Stimulated activated CD8-positive, alpha-beta memory T cell treated with anti-CD3 and anti-CD28 coated beads, Interleukin-2, amount 100 ng/mL, for 1 hour (primary cell): ENCODE measurements at places on chromosomes 11 and 22.

- no peak for DNase-seq
Measured at GRCh38 chr22:17576470-17576869, 13.2 kb downstream of the SLC25A18 start.

GRCh38 chr22:46368871-46369715 is 33.6 kb downstream of the TRMU start:
- no peak for DNase-seq

DNA sequence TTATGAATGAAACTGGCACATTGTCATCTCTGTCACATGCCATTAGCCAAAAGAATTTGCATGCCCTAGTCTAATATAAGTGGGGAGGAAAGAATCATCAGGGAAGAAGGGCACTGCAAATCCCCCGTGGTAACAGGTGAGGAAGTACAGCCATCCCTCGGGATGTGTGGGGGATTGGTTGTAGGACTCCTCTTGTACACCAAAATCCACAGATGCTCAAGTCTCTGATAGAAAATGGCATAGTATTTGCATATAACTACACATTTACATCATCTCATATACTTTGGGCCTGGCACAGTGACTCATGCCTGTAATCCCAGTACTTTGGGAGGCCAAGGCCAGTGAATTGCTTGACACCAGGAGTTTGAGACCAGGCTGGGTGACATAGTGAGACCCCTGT is 109.7 kb downstream of the HIPK3 start:
- DNase-seq: no peak

DNA sequence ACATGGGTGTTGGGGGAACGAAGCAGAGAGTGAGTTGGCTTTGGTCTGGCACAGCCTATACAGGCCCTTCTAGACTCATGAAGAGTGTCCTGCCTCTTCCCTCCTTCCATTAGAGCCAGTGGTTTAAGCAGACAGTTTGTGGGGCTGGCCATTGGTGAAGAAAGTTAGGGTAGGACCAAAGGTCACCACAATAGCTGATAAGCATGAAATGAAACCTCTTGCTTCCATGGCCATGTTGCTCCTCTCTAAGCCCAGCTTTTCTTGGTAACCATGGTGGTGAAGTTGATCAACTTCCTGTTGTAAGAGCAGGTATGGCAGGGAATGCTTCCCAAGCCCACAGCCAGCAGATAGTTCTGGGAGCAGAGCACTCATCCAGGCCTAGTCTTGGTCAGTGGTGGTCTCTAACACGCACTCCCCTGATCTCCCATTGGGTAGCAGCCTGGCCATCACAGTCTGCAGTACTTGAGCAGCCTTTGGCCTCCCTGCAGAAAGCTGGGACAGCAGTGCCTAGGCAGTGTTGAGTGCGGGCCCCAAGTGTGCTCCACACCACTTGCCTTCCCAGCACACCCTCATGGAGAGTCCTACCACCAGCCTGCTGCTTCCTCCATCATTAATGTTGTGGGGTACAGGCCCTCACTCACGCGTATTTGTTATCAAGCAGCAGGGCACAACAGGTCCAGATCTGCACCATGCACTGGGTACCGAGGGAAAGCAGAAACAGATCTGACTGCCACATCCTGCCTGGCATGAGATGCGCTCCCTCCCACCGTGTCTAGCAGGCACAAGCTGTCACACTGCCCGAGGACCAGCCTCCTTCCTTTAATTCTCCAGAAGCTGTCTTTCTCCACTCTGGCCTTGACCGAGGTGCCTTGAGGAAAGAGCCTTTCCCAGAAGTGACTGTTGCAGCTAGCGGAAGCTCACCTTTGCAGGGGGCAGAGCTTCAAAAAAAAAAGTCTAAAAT is 65.8 kb upstream of the SUSD2 start:
- DNase-seq: no peak

GRCh38 chr11:14927146-14927545 is 35.1 kb upstream of the CYP2R1 start:
- DNase-seq: no peak
